ENCODE measurements at places on chromosomes 6 and 20. TPM values are rescaled to one million over a fixed set of nuclear protein-coding genes. Genes with fewer than 3 reads are reported as not detected.

GRCh38 chr6:133062696-133063306 lies 178.4 kb upstream of the EYA4 start:
- DNase-seq: no peak

DNA sequence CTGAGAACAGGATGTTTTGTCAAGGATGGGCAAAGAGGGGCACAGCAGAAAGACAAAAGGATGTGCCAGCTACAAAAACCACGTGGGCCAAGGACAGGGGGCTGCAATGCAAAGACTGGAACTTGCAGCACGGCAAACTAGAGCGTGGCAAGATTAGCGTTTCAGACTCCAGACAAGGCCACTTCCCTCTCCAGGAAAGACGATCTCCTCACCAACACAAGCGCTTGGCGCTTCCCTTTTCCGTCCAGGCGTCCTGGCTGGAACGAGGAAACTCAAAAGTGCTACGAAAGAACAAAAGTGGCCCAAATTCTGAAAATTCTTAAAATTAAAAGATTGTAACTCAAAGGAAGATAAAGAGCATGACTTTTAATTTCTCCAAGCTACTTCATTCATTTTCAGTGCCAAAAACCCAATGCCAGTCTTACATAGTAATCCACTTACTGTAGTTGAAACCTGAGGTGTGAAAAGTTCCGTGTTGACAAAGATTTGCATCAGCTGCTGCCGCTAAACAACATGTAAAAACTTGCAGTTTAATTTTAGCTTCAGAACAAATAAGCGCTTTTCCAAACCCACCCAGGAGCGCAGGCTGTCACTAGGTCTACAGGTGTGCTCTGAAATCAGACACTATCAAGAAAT lies 207.1 kb upstream of the RREB1 start:
- DNase-seq: no peak

- DNase-seq: peak; percentile 53
These were observed 24.6 kb upstream of the ID4 start for GRCh38 chr6:19812512-19813119.

DNA sequence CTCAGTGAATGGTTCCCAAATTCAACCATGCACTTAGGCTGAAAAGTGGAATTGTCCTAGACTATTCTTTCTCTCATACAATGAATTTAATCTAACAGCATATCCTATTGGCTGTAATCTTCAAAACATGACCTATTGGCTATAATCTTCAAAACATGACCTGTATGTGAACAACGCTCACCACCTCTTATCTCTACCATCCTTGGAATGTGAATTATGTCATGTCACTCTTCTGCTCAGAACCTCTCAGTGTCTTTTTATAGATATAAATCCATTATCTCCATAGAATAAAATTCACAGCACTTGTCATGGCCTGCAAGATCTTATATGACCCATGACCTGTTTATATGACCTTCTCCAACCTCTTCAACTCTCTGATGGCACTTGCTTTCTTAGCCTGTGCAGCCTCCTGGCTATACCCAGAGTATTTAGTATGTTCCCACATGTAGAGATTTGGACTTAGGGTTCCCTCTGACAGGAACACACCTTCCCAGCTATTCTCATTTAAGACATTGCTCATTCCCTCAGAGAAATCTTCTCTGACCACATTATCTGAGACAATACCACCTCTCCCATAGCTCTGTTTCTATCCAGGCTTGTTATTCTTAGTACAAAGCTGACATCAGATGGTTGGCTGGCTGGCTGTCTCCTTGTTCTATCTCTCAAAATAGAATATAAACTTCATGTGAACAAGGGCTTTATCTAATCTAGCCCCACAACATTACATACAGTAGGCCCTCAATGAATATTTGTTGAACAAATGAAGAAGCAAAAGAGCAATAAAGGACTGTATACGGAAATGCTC lies 275.0 kb upstream of the PREP start:
- DNase-seq: no peak

DNA sequence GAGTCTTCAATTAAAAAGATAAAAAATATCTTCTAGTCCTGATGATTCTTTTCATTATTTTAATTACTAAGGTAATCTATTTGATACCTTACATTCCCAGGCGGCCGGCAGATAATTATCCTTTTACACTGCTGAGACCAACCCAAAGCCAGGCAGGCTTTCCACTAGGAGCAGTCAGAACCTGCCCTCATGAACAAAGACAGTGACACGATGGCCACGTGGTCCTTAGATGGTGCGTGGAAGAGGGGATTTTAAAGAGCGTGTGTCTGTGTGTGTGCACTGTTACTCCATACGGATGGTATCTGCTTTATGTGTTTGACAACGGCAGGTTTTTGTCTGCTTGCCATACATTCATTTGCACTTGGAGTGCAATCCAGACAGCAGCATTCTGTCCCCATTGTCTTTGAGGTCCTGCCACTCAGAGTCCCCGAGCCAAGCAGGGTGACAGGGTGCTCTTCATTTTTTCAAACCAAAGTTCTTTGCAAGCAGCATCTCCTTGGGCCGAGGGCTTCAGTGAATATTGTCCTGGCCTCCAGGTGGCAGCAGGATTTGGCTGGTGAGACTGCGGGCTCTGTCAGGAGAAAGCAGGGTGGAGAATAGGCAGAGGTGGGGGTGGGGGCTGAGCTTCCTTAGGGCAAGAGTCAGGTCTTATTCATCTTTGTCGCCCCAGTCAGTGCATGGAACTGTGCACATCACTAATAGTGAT lies 260.5 kb downstream of the NRN1 start:
- no peak for DNase-seq

- no peak for DNase-seq
These were observed 65.2 kb downstream of the CDKAL1 start for GRCh38 chr6:20599302-20600051.

DNA sequence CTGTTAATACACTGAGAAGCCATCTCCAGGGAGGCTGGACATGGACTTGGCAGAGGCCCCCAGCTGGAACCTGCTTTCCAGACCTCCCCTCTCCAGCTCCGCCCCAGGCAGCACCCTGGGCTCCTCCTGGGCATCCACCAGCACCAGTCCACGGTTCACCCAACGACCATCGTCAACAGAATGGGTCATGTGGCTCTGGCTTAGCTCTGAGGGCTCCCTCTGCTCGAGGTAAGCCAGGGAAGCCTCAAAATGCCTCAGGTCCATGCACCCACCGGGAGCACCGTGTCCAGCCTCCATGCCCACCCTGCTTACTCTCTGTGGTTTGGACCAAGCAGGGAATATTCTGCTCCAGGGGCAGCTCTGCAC lies 40.5 kb downstream of the WDR27 start:
- DNase-seq: no peak

DNA sequence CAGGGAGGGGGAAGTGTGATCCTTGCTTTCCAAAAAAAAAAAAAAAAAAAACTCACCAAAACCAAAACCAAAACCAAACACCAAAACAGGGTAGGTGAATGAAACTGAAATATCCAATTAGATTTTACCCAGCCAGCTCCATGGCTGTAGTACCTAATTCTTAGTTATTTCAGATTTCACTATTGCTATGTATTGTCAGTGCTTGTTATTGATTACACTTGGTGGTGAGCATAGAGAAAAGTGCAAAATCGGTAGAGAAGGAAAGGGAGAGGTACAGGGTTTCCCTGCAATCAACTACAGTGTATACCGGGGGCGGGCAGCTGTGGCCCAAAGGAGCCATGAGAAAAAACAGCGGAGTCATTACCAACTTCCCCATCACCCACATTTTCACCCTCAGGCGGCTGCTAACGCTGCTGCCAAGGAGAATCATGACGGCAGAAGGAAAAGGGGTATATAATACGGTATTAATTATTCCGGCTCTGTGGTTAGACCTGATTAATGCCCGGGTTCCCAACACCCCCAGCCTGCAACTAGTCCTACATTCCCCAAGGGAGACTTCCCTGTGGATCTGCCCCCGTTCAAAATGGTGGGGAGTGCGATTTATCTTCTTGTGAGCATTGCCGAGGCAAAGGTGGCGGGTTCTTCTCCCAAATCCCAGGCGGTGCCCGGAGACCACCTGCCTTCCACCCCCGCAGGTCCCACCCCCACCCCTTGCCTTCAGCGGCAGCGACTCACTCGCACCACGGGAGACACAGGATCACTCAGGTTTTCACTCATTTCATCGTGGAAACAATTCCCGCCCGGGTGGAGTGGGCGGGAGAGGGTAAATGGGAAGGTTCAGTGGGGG lies at the start of gene C6orf62:
Gene C6orf62 (minus strand): TSS at position 30 of the 847 bp plus-strand sequence. CDS start 486 bp downstream, outside the sequence.
- DNase-seq: peak; percentile 43

- DNase-seq: no peak
These were observed 33.2 kb upstream of the RPS6KA2 start for GRCh38 chr6:166660157-166660688.

DNA sequence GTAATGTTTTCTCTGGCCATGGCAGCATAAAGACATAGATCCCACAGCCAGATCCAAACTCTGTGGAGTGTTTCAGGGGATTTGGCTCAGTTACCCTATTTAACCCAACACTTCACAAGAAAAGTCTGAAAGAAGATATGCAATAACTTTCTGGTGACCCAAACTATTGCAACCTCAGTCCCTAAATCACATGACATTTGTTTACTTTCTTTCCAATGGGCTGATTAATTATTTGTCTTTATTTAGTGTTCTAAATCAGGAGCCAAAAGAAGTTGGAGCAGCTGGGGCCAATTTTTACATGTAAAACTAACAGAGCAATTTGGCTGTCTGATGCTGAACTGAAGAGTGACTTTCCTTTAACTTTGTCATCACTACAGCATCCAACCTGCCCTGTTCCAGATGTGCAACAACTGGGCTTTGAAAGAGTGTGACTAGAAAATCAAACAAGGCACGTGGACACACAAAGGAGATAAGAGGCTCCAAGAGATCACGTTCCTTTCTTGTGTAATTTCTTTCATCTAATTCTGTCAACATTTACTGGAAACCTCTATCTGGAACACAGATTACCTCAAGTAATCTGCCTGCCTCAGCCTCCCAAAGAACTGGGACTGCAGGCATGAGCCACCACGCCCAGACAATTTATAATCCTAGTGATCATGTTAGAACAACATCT lies 90.8 kb downstream of the TRMT11 start:
- peak; percentile 23 for DNase-seq

- DNase-seq: peak; percentile 63
These were observed 41.1 kb upstream of the OSTM1 start for GRCh38 chr6:108115598-108116058.

DNA sequence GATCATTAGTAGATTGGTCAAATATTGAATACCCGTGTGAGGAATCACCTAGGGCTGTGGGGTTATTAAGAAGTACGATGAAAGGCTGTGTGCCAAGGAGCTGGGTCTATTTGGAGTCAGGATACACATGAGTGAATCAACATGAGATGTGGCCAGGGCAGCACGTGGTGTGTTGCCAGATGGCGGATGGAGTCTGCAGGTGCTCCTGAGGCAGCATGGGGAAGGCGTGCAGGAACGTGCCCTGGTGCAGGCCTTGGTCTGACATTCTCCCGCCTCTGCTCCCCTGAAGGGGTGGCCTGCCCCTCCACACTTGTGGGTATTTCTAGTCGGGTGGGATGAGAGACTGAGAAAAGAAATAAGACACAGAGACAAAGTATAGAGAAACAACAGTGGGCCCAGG lies 39.0 kb upstream of the SLC22A1 start:
- no peak for DNase-seq

GRCh38 chr20:5113615-5113986 lies 6.2 kb downstream of the PCNA start:
- DNase-seq: no peak

GRCh38 chr6:120871416-120872261 lies 462.6 kb downstream of the TBC1D32 start:
- DNase-seq: no peak

- no peak for DNase-seq
These were observed 26.3 kb upstream of the FYN start for GRCh38 chr6:111899531-111899930.

GRCh38 chr6:136429264-136430065 lies 120.8 kb downstream of the MAP7 start:
- DNase-seq: peak; percentile 17

- DNase-seq: no peak
These were observed 19.2 kb downstream of the PDE7B start for GRCh38 chr6:135870722-135871121.

GRCh38 chr6:167913699-167914098 lies 83.8 kb upstream of the KIF25 start:
- DNase-seq: no peak

- no peak for DNase-seq
These were observed 89.8 kb downstream of the ERMARD start for GRCh38 chr6:169841251-169841650.

DNA sequence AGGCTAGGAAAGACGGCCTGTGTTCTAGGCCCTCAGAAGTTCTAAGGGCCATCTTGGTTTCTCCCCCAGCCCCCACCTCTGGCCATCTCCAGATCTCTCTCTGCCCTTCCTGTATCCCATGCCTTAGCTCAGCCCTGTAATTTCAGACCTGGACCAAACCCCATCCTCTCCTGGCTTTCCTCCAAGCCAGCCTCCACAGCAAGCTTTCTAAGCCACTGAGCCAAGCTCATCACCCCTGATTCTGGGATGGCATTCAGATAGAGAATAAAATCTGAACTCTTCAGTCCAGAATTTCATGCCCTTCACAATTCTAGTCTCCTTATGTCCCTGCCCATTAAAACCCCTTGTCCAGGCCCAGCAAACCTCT lies 18.9 kb upstream of the CCM2L start:
- DNase-seq: no peak

DNA sequence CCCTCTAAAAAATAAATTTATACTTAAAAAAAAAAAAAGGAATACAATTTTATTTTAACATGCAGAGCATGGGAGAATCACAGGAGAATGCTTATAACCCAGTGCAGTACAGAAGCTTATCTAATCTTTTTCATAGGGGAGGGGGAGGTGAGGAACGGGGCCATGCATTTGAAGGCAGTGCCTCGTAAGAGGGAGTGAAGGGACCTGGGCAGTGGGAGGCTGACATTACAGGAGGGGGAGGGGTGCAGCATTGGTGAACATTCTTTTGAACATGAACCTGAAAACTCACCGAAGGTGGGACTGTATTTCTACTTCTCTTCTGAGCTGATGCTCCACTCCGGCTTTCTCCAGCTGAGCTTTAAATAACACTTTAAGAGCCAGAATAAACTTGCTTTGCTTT lies 9.3 kb downstream of the AURKA start:
- DNase-seq: no peak

- no peak for DNase-seq
These were observed 20.5 kb upstream of the GJA10 start for GRCh38 chr6:89873721-89874120.

- DNase-seq: no peak
These were observed 4.7 kb downstream of the PTK6 start for GRCh38 chr20:63532449-63532971.

GRCh38 chr6:22248513-22249308 lies 48.1 kb downstream of the PRL start:
- peak; percentile 55 for DNase-seq

DNA sequence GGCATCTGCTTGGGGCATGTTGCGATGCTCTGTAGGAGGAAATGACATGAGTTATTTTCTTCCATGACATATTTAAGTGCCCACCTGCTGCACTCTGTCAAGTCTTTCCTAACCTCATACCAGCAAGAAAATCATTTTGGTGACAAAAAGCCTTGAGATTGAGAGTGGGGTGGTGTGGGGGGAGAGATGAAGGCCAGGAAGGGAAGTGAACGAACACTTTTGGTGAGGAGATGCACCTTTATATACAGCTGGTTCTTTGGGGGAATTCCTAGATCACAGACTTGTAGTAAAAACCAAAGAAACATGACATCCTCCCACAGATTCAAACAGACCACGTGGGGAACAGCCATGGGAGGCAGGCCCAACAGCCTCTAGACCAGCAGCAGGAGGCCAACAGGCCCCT lies 26.1 kb downstream of the NCOA5 start:
- no peak for DNase-seq

The GPLD1 gene
- 2.8 TPM for polyA plus RNA-seq

The VGLL2 gene
- polyA plus RNA-seq: 0.29 TPM

The BPIFA1 gene
- polyA plus RNA-seq: not detected

The TCFL5 gene
- polyA plus RNA-seq: 10.5 TPM

The SIRPD gene
- not detected for polyA plus RNA-seq

The RAMACL gene
- 2.9 TPM for polyA plus RNA-seq

All from hepatocyte (in vitro differentiated cells).